Myocyte (in vitro differentiated cells): ENCODE measurements at places on chromosomes 2 and 18.

GRCh38 chr2:147468349-147468748 lies 376.5 kb upstream of the ACVR2A start:
- no peak for DNase-seq

DNA sequence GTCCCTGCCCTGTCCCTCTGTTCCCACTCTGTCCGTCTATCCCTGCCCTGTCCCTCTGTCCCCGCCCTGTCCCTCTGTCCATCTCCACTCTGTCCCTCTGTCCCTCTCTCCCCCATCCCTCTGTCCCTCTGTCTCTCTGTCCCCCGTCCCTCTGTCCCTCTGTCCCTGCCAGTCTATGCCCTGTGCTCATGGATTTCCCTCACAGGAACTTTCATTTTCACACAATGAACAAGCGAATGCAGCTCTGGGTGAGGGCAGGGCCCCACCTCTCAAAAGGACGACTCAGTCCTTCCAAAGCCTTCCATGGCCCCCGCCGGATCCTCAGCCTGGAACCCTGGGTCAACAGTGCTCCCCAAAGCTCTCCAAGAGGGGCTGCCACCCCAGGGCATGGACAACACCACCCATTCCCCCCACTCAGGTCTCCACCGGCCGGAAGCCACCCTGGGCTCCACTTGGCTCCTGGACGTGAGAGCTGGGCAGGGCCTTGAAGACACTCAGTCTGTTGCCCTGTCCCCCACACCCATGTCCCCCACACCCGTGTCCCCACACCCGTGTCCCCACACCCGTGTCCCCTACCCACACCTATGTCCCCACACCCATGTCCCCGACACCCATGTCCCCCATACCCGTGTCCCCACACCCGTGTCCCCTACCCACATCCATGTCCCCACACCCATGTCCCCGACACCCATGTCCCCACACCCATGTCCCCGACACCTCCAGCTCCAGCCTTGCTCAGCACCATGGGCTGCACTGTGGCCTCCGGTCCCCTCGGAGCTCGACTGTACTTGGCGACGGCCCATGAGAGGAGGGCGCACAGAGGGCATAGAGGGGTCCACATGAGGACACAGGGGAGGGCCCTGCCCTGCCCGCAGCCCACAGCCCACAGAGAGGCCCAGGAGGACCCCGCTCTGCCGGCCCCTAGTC lies 156.0 kb downstream of the PXDN start:
- DNase-seq, result no peak

DNA sequence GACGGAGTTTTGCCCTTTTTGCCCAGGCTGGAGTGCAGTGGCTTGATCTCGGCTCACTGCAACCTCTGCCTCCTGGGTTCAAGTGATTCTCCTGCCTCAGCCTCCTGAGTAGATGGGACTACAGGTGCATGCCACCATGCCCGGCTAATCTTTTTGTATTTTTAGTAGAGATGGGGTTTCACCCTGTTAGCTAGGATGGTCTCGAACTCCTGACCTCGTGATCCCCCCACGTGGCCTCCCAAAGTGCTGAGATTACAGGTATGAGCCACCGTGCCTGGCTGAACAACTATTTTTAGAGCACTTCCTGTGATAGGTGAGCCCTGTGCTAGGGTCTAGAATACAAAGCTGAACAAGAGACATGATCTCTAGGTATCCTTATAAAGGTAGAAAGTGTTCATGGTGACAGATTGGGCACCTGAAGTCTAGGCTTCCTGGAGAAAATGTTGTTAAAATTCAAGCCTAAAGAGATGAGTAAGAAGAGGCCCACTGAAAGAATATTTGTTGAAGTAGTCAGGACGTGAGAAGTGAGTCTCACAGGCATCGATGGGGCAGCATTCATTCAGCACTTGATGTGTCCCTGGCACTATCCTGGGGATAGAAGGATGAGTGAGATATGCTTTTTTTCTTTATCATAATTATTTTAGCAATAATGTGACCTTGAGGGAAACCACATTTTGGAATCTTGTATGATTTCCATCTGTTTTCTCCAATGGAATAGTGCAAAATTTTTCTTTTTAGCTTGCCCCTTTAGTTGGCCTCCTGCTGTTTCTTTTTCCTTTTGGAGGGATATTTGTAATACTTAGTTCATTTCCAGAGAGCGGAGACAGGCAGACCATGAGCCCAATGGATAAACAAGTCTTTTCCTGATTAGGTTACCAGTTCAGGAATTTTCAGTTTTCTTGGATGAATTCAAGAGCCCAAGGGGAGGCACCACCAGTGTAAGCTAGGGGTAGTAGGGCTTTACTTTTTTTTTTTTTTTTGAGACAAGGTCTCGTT lies 5.1 kb downstream of the ZNF236 start:
- no peak for DNase-seq

DNA sequence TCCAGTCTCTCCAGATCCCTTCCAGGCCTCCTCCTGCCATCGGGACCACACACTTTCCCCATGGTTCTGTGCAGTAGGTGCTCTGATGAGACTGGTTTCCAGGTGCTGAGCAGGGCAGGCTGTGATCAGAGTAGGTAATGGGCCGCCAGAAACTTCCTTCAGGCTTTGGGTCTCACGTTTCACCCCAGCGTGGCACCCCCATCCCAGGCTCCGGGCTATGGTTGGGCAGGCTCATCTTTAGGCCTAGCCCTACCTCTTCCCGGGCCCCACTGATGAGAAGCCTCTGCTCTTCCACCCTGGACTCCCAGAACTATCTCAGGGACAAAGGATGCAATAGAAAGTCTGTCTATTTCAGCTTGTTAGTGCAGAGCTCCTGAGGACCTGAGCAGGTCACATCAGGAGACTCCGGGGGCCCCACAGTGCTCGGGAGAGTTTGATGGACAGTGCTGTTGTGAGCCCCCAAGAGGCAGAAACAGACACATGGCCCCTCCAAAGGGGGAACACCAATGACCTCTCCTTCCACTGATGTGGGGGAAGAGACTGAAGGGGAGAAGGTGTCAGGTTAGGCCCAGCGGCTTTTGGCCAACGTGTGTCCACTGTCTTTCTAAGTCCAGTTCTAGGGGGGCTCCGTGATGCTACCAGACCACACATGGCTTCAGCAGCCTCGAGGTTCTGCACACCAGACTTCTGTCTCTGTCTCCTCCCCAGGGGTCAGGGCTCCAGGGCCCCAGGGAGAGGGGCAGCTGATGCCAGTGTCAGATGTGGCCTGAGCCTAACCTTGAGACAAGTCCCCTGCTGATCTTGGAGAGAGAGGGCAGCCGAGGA lies 5.8 kb upstream of the PROM2 start:
- no peak for DNase-seq

DNA sequence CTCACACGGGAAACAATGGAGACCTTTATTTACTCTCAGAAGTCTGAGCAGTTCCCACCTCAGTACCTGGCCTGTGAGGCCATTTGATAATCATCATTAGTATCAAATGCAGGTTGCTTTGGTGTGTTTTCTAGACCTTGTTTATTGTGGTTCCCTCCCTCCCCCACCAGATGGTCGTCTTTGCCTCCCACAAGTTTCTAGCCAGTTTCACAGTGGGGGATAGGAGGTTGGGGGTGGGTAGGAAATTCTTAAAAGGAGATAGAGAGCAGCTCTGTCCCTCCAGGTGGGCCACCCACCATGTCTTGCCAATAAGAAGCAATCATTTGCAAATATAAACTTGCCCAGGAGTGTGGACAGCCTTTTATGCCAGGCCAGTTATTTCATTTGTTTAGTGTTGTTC lies 31.3 kb downstream of the SETBP1 start:
- DNase-seq, result no peak

- DNase-seq, result no peak
Measured at GRCh38 chr2:69969126-69969983, 7.9 kb upstream of the ASPRV1 start.

DNA sequence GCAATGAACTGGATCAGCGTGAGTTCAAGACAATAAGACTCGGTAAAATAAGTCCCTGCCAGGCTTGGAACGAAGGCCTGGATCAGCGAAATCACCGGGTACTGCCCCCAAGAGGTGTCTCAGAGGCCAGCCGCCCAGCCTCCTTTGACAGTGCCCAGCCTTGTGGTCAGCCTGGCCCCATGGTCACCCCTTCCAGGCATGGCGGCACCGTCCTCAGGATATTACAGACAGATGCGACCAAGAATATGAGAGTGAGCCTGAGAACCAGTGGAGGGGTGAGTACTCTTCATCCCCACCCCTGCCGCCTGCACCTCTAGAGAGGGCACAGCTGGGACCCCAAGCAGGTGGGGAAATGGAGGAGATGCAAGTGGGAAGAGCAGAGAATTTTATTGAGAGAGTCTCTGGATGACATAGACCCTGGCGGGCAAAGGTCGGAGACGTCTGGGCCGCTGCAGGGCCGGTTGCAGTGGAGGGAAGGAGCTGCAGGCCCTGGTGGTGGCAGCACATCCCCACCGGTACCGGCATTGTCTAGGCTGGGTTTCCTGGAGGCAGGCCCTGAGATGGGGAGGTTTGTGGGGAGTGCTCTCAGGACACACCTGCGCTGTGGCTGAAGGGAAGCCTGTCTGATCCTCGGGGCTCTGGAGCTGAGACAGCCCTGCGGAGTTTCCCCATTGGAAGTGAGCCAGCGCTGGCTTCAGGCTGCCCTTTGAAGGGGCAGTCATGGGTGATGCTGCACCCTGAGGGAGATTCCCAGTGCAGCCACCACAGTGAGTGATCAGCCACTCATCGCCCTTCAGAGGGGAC lies 190.0 kb downstream of the SEPTIN10 start:
- no peak for DNase-seq

GRCh38 chr2:12282780-12283695 lies 433.7 kb upstream of the TRIB2 start:
- DNase-seq, result no peak

GRCh38 chr2:222693837-222694236 lies 22.4 kb downstream of the MOGAT1 start:
- peak; percentile 39 for DNase-seq
